ENCODE measurements at places on chromosomes 16 and 17.

- DNase-seq, result no peak
Measured at GRCh38 chr16:85206472-85207356, 94.4 kb upstream of the CIBAR2 start.

- DNase-seq, result no peak
Measured at GRCh38 chr17:33267271-33267790, 25.8 kb downstream of the ASIC2 start.

DNA sequence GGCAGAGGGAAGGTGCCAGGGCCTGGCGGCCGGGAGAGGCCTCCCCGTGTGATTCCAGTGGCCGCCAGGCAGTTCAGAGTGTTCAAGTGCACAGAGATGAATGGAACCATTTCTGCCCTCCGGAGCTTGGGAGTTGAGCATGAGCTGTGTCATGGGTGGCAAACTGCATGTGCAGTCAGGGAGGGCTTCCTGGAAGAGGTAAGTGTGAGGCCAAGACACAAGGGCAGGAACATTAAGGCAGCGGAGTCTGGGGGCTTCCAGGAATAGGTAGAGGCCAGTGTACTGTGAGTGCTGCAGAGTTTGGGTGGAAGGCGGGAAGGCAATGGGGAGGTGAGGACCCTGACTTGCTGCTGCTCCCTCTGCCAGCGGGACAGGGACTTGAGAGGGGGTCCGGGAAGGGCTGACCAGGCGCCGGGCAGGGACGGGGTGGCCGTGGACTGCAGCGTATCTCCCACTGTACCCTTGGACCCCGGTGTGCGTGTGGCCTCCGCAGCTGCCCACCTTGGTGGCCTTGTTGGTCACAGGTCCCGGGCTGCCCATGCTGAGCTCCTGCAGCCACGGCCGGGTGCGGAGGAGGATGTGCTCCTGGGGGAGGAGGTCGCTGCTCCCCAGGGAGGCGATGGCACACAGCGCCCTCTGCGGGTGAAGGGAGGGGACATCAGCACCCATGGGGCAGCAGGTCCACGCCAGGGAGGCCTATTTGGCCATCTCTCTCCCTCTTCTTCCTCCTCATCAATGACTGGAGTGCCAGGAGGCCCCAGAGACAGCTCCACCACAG, 7.5 kb upstream of the CEP131 start:
- DNase-seq, result no peak

GRCh38 chr17:69525920-69526841, 111.7 kb downstream of the MAP2K6 start:
- peak; percentile 43 for DNase-seq

DNA sequence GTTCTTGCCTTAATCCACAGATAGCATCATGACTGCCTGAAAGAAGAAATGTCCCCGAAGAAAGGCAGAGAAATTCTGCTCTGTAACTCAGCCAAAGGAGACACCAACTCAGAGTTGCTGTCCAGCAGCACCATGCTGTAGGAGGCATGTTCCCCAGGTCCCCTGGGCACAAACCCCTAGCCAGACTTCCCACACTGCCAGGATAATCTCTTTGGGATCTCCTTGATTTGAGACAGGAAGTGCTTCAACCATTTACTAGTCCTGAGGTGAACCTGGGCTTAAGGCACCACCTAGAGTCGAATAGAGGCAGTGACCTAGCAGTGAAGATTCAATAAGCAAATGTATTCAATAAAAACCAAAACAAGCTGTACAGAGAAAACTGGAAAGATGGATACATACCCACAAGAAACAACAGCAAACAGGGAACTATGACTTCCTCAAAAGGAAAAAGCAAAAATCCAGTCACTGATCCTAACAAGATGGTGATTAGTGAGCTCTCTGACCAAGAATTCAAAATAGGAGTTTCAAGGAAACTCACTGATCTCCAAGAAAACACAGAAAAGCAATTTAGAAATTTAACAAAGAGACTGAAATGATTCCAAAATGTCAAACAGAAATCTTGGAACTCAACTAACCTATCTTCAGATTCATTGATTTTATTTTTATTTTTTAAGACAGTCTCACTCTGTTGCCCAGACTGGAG, 5.7 kb downstream of the OR4D2 start:
- DNase-seq, result peak; percentile 51

GRCh38 chr16:71645450-71645849, 19.5 kb downstream of the MARVELD3 start:
- peak; percentile 12 for DNase-seq

- DNase-seq, result no peak
Measured at GRCh38 chr16:85279402-85279801, 167.1 kb upstream of the CIBAR2 start.

DNA sequence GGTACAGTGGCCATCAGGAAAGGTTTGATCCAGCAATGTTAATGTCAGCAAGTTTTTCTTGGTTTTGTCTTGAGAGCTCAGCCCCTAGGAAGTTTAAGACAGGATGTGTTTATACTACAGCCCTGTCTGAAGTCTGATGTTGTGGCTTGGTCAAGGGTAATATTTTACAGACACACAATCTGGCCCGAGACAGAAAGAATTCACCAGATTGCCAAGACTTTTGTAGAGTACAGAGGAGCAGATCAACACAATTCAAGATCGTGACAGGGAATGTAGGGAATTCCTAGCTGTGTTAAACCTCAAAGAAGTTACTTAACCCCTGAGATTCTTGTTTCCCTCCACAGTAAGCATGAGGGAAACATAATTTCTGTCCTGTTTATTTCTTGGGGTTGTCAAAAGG, 63.1 kb downstream of the SHISA9 start:
- no peak for DNase-seq

DNA sequence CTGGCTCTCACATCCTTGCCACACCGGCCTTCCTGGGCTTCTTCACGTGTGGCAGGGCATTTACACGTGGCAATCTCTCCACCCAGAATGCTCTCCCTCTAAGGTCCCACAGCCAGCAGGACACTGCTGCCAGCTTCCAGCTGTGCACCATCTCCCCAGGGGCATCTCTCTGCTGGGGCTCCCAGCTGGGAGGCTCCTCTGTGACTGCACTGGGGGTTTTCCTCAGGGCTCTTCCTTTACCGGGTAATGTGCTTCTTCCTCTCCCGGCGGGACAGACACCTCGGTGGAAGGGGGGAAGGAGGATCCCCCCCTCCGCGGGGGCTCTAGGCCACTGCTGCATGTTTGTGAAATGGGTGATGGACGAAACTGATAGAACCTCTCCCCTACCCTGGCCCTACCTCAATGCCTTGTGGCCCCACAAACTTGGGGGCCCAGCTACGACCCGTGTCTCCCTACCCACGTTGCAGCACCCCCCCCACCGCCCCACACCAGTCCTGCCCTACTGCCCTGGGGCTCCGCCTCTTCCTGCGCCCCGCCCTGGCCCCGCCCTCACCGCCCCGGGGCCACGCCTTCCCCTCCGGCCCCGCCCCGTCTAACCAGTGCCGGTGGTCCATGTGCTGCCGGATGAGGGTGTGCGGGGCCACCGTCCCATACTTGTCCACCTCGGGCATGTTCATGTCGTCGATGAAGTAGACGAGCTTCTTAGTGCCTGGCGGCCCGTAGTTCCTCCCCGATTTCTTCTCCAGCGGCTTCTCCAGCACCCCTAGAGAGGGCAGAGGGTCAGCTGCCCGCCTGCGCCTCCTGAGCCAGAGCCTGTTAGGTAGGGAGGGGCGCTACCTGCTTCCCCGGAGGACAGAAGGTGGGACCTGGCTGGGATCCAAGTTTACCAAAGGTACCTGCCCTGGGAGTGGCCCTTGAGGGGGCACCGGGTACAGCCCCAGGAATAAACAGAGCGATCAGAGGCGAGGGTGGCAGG, 92.6 kb downstream of the DNAH17 start:
- no peak for DNase-seq

DNA sequence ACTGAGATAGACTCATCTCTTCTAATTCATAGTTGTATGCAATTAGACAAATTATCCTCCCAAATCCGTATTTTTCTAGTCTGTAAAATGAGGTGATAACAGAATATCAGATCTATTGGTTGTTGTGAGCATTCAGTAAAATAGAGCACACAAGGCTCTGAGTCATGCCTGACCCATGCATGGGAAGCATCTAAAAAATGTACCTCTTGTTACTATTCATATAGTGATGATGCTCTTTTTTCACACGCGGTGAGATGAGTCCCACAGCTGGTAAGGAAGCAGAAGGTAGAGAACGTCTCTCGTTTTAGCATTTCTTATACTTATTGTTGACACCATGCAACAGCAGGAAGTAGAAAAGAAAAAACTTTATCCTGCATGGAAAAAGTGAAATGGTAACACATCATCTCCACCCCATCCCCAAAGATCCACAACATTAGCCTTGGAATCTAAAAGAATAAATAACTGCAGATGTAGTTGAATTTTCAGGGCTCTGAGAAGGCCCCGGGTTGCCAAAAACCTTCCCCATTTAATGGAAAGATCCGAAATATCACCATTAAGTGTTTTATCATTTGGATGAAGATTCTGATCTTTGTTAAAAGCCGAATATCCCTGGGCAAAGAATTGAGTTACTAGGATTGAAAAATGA, 215.6 kb downstream of the TMEM114 start:
- no peak for DNase-seq

GRCh38 chr16:35306915-35307314, 1847.5 kb downstream of the TP53TG3F start:
- no peak for DNase-seq

DNA sequence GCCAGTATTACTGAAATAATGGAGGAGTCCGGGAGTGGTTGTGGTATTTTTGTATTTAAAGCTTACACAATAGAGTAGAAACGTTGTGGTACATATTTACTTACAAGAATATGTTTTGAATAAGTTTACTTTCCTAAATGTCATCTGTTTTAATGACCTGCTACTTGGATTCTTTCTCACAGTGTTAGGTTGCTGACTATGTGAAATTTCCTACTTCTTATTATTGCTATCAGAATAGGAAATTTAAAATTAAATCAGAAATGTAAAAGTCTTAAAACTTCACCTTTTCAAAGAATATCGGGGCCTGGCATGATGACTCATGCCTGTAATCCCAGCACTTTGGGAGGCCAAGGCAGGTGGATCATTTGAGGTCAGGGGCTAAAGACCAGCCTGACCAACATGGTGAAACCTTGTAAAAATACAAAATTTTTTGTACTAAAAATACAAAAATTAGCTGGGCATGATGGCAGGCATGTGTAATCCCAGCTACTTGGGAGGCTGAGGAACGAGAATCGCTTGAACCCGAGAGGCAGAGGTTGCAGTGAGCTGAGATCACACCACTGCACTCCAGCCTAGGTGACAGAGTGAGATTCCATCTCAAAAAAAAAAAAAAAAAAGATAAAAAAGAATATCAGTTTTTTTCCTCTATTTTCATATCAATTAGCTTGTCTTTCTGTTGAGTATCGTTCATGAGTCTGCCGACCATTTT, 77.8 kb downstream of the VMP1 start:
- DNase-seq, result no peak

- peak; percentile 66 for DNase-seq
Measured at GRCh38 chr17:3474212-3474611, 1.6 kb upstream of the ASPA start.

GRCh38 chr16:77961814-77962213, 60.5 kb upstream of the CLEC3A start:
- no peak for DNase-seq

All from NCI-H1694 treated with DMSO at 0.1 percent for 48 hours (cell line).